ENCODE measurements at places on chromosomes 7 and 10.

GRCh38 chr7:103576641-103577040 is 130.6 kb upstream of the SLC26A5 start:
- no peak for DNase-seq

DNA sequence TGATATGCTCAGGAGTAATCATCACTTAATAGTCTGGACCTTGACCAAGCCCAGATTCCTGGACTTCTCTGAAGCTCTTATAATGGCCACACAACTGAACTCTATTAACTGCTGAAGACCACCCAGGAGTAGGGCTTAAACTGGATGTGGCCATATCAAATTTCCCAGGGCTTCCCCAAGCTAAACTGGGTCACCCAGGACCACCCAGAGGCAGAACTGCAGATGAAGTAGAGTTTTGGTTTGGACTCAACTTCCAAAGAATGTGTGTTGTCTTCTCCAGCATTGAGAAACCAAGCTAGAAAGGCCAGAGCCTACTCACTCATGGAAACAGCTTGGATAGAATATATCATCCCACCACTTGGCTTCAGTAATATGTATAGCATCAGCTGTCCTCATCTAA is 358.2 kb upstream of the MEOX2 start:
- no peak for DNase-seq

GRCh38 chr7:136290351-136290750 is 313.2 kb upstream of the MTPN start:
- no peak for DNase-seq

- DNase-seq, result no peak
Observed at GRCh38 chr7:17434191-17434590, 135.7 kb downstream of the AHR start.

GRCh38 chr7:135877805-135878204 is 99.4 kb downstream of the MTPN start:
- DNase-seq, result no peak
